Stimulated activated CD4-positive, alpha-beta T cell treated with anti-CD3 and anti-CD28 coated beads, Interleukin-15, amount 100 ng/mL, for 1 hour (primary cell): ENCODE measurements at places on chromosomes 4 and X.

GRCh38 chrX:68718443-68718820, 71.0 kb downstream of the STARD8 start:
- DNase-seq: no peak

GRCh38 chr4:75251547-75251946, 262.7 kb downstream of the RCHY1 start:
- no peak for DNase-seq

- DNase-seq: no peak
Measured at GRCh38 chr4:7023901-7024300, 19.3 kb upstream of the TADA2B start.

DNA sequence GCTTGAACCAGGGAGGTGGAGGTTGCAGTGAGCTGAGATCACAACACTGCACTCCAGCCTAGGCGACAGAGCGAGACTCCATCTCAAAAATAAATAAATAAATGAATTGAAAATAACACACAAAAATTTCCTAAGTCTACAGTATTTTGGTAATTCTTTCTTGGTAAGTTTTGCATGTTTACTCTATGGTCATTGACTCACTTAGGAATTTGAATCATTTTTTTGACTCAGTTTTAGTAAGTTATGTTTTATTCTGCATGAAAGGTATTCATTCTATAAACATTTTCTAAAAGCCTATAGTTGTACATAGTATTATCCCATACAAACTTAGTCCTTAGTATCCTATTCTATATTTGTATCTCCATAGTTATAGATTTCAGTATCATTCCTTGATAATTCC, 772.9 kb upstream of the SLIT2 start:
- no peak for DNase-seq

DNA sequence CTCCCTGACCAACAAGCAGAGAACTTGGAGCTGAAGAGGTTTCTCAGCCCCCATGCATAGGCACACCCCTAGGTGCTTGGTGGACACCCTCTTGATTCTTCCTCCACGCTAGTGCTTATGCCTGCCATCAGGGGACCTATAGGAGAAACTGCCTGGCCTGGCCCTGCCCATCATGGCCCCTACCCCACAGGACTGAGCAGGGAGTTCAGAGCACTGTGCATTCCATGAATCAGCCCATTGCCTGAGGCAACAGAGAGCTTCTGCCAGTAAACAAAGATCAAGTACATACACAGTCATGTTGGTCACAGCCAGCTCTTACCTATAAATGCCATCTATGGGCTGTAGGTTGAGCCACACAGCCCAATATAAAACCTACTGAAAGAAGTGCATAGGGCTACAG, 99.1 kb upstream of the EDNRA start:
- no peak for DNase-seq

GRCh38 chrX:136497556-136498052, at the start of gene HTATSF1:
Gene HTATSF1 (plus strand): TSS chrX:136497592. CDS start chrX:136497685, 93 bp downstream.
- no peak for DNase-seq

DNA sequence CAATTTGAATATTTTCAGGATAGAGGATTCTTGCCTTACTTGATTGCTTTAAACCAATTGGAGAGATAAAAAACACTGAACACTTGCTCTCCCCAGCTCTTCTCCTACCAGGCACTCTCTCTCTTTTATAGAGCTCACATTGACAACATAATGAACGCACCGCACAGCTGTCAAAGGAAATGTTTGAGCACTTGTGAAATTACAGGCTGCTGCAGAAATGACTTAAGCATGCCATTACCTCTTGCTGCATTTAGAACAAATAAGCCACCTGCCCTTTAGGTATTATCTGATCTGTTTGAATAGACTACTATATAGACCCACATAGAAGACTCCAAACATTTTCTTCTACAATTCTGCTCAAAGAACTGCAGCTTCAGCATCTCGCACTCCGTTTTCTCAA, 227.7 kb downstream of the C4orf33 start:
- DNase-seq: no peak

- DNase-seq: no peak
Measured at GRCh38 chr4:67087897-67088296, 457.4 kb downstream of the CENPC start.

DNA sequence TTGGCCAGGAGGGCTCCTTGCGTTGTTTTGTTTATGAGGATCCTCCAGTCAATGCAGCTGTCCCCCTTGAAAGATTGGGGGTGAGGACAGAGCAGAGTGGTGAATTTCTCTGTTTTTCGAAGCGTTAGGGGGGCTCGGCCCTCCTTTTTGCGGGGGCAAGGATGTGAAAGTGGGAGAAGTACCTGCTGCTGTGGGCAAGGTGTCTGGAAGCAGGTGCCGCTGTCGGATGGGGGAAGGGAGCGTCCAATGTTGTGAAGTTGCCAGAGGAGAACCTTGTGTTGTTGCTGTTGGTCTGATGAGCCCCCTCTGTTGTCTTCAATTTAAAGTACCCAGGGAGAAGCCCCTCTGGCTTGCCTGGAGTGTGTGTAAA, 613 bp downstream of the GLRB start:
- DNase-seq: no peak

DNA sequence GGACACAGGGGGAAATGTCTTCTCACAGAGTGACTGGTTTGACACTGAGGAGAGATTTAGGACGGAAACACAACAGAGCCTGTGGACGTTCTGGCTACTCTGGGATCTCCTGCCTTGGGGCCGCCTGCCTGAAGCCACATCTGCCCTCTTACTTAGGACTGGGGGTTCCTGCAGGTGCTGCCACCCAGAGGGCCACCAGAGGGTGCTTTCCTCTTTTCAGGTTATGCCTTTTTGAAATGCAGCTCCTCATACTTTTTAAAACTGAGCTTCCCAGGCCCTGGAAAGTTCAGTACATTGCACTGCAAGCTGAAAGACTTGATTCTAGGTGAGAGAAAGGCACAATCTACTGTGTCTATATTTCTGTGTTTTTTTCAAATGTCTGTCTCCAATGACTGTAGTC, 92.2 kb upstream of the PGRMC2 start:
- no peak for DNase-seq

DNA sequence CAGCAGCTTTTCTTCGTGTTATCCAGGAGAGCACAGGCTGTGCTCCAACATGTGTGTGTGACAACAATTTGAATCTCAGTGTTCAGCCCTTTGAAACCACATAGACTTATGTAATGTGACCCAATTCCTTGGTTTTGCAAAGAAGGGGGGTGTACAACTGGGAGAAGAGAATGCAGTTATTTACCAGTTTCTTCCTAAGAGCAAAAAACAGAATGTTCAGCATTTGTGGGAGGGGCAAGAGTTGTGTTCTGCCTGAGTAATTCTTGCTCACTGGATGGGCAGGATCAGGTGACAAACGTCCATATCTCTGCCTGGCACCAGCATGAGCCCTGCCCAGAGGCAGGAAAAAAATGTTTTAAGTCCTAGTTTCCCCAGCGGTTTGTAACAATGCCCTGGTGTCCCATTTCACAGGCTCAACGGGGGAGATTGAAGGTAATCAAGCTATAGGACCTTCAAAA, 72.0 kb downstream of the PRPS1 start:
- DNase-seq: no peak

DNA sequence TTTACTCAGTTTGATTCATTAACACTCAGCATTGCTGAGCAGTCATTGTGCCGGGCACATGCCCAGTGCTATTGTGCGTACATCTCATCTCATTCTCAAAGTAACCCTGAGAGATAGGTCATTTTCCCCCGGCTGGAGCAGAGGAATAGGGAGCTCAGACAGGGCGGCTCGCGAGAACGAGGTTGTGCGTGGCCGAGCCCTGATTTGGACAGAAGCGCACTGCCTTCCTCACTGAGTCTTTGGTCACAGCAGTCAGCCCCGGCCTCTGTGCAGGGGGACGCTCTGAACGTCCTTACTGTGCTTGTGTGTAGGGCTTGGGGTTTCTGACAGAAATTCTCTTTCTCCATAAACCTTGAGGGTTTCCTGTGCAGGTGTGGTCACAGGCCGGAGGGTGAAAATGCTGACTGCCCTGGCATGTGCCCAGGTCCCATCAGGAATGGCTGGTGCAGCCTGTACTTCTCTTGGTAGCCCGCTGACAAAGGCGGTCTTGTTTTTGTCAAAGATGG, 39.5 kb downstream of the NOP14 start:
- no peak for DNase-seq

DNA sequence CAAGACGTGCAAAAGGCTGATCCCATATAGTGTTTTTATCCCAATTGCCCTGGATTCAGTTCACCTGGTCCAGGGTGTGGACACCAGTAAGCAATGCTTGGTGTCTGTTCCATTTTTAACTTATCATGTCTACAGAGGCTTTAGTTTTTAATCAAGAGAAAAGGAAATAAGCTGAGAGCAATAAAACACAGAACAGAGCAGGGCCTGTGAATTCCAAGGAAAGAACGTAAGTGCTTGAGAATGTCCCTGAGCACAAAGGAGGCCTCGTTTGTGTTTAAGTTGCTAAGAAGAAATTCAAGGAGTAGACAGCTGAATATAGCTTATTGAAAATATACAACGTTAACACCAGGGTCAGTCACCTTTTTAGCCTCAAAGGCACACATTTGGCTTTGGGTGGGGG, 191.3 kb downstream of the GPC3 start:
- no peak for DNase-seq

GRCh38 chr4:11116940-11117339, 311.8 kb downstream of the HS3ST1 start:
- no peak for DNase-seq

DNA sequence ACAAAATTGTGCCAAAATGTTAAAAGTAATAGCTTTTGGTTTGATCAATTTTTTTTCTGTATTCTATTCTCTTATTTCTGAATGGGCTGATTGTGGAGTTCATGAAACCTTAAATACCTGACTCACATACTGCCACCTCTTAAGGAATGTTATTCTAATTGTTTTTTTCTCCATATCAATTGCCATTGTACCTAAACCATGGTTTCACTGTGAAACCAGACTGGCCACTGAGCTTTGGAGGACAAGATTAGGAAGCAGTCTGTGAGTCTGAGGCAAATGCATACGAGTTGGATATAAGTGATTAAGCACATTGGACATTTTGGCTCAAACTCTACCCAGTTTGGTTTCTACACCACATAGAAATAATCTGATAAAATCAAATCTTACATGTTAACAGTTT, 184.0 kb downstream of the IQCM start:
- DNase-seq: no peak

DNA sequence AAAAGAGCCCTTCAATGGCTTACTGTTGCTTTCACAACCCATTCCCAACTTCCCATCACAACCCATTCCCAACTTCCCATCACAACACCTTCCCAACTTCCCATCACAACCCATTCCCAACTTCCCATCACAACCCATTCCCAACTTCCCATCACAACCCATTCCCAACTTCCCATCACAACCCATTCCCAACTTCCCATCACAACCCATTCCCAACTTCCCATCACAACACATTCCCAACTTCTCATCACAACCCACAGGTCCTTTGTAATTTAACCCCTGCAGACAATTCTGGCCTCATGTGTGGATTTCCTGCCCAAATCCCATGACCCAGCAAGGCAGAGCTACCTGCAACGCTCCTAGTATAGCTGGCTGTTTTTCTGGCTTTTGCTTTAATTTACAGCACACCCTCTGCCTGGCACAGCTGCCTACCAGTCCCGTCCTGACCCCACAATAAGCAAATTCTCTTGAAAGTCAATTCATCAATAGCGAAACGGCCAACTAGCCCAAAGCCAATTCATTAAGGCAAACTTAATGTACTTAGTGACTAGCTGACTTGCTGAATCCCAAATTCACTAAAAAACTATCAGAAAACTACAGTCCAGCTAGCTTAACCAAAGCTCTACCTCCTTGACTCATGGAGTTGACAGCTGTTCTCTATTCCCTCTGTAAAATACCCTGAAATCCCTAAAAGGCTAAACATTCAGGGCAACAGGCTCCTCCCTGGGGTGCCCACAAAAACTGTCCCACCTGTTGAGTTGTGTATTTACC, 75.6 kb downstream of the AFAP1 start:
- DNase-seq: no peak

DNA sequence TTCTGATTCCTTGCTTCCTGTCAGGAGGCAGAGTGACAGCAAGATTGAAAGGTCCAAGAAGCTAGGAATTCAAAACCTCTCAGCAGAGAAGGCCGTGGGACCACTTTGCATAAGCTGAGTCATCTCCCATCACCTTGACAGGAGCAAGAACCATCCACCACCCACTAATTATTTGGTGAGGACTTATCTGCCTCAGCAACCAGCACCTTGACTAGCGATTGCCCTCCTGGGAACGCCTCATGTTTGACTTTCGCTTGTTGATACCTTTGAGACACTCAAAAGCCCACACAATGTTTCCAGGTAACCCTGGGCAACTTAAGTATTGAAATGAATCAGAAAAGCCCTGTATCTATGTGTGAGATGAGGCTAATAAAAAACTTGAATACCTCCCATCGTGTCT, 233.5 kb upstream of the GYPA start:
- no peak for DNase-seq

GRCh38 chr4:150079081-150079581, 886 bp downstream of the DCLK2 start:
- no peak for DNase-seq

DNA sequence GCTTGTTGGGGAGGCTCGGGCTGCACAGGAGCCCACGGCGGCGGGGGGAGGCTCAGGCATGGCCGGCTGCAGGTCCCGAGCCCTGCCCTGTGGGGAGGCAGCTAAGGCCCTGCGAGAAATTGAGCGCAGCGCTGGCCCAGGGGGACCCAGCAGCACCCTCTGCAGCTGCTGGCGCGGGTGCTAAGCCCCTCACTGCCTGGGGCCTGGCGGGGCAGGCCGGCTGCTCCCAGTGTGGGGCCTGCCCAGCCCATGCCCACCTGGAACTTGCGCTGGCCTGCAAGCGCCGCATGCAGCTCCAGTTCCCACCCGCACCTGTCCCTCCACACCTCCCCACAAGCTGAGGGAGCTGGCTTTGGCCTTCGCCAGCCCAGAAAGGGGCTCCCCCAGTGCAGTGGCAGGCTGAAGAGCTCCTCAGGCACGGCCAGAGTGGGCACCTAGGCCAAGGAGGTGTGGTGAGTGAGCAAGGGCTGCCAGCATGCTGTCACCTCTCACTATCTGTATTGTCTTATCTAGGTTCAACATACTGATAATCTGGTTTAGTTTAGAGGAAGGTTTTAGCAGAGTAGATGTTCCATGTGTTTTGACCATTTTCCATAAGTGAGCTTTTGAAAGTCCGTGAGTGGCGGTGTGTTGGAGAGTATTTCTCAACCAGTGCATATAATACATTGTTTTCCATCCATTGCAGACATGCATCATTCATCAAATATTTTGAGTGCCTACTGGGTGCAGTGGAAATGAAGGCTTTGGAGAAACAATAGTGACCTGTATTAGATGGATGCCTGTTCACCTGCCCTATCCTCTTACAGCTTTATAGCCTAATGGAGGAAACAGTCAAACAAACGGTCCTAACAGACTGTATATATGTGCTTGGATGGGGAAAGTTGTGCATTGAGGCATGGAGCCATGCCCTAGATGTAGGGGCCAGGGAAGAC, 13.1 kb downstream of the PI4K2B start:
- no peak for DNase-seq
